ENCODE measurements at places on chromosomes 7 and 10.

- no peak for DNase-seq
Observed at GRCh38 chr10:128701381-128701780, 575.2 kb upstream of the MKI67 start.

DNA sequence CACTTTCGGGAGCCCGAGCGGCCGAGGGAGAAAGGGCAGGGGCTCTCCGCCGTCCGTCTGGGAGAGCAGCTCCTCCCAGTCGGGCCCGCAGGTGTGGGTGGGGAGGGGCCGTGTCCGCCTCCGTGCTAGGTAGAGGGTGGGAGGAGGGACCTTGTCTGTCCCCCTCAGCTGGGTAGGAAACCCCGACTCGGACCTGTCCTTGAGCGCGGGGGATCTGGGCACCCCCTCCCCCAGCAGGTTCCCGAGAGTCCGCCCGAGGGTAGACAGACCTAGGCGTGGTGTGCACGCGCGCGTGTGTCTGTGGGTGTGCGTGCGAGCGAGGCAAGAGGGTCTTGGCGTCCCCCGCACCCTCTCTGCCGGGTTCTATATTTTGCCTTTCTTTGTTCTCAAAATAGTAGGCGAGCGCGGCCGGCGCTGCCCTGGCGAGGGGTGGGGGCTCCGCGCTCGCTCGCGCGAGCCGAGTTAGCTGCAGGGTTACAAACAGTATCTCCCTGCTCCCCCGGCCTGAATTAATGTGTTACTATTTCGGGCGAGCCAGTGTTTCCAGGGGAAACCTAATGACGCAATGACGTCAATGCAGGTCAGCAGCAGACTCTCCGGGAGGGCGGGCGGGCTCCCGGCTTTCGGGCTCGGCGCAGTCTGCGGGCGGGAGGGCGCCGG lies 73.9 kb upstream of the LEP start:
- peak; percentile 52 for DNase-seq

- peak; percentile 100 for DNase-seq
Observed at GRCh38 chr7:134613623-134614347, 32.9 kb upstream of the BPGM start.

DNA sequence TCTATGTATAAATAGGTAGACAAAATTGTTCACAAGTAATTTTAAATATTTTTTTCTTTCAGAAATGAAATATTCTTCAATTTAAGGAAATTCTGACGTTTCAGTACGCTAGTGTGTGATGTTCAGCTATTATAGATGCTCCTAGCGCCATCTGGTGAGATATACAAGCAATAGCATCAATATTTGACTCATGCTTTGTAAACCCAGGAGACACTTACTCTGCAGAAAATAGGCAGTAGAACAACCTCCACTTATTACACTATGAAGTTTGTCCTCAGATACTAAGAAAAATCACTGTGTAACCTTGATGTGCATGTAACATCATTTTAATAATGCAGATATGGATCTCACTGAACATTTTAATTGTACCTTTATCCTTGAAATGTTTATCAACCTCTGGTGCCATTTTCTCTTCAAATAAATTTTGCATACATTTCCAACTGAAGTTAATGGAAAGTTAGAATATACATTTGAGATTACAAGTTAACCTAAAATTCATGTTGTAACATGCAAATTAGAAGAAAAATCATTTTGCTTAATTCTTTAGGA lies 151.5 kb upstream of the FAM3C start:
- DNase-seq: peak; percentile 87

DNA sequence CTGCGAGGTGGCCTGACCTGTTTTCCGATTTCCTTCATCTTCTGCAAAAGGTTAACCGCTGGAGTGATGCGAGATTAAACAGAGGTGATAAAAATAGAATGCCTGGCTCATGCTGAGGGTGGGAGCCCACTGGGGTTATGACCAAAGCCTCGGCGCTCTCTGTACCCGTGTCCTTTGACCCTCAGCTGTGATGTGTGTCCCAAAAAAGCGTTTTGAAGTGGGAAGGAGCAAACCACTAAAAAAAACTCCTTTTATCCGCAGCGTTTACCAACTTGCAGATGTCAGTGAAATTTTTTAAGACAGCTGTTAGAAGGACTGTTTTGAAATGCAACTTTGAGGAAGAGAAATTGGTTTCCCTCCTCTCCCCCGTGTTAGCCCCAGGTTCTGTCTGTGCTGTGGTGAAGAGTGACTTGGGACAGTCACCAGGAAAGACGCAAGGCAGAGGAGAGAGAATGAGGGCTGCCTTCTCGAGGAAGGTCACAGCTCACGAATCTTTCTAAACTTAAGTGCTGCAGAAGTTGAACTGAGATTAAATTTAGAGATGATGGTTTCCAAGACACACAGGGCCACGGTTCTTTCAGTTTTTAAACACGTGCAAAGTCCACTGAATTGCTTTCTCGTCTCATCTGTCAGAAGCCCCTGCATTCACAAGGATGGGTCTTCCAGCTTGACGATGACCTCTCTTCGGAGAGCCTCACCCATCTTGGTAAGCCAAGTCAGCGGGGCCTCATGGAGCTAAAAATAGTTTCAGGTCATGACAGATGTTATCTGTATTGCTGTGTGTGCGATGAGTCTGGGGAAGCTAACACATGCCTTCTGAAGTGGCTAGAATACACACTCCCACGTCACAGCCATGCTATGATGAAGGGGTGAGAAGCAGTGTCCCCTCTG lies 27.6 kb downstream of the AMZ1 start:
- no peak for DNase-seq

DNA sequence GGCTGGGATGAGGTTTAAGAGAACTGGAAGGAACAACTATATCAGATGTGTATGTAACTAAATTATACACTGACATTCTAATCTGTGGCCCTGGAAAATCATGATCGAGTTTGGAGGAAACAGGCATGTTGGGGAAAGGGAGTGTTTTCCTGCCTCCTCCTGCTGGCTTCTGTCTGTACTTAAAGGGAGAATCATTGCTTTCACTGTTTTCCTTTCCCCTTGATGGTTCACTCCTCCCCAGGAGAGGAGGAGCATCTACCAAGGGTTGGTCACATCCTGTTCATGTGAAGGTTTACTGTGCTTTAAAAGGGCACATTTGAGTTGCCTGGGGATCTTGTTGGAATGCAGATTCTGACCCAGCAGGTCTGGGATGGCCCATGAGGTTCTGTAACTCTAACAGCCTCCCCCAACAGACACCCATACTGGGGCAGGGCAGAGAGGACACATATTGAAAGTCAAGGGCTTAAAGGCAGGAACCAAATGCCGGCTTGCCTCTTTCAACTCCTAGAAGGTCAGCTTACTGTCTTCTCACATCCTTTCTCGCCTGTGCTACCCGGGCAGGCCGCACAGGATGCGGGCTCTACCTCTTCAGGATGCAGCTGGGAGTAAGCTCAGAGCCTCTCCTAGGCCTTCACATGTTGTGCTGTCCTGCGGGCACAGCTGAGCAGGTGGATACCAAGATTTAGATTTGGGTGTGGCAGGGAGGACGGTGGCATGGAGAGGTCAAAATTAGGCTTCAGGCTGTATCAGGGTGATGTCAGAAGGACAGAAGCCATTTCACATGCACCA lies 694.8 kb downstream of the KCNMA1 start:
- peak; percentile 49 for DNase-seq

GRCh38 chr7:142516038-142516501 lies 233.2 kb upstream of the PRSS1 start:
- DNase-seq: peak; percentile 78

GRCh38 chr7:92064438-92065029 lies 69.7 kb downstream of the CYP51A1 start:
- no peak for DNase-seq

- DNase-seq: no peak
Observed at GRCh38 chr10:70357565-70357964, 24.9 kb downstream of the LRRC20 start.

DNA sequence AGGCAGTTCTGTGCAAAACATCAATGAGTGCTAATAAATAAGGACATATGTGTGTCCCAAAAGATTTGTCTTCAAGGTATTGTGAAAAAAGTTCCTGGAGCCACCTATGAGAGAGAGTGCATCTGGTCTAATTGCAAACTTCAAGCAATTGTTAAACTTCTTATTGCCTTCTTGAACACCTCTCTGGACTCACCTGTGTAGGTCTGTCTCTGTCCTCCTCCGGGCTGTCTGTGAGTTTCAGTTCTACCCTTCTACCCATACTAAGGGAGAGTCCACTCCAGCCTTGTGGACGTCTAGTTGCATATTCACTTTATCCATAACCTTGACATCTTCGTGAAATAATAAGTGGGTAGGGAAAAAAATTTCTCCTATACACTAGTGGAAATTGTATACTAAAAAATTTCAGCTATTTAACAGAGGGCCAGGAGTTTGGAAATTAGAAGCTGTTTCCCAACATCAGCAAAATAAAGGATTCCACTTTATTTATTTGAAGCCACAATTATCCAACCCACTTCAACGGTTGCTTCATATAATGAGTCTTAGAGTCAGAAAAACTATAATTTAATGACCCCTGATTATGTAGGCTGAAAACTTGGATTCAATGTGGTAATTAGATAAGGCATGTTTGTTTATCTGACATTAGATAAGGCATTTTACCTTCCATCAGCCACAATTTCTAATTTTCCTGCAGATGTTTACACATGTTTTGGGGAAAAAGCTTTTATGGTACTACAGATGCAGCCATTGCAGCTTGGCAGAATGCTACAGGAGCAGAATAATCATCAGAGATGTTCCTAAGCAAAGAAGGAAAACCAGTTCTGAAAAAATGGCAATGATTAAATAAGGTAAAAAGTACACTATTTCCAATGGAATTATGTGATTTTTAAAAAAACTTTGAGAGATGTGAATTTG lies 150.8 kb upstream of the FAM3C start:
- peak; percentile 22 for DNase-seq

DNA sequence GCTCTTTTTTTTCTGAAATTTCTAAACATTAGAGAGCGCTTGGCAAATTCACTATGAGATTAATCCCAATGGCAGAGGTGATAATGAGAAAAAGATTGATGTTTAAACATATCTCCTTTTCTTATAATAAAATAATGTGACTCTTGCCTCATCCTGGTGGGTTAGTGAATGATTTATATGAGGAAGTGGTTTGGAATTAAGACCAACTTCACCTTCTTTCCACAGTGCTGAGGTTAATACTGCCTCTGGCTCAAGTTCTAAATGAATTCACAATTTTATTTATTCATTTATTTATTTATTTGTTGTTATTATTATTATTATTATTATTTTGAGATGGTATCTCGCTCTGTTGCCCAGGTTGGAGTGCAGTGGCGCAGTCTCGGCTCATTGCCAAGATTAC lies 40.5 kb upstream of the ADO start:
- no peak for DNase-seq

GRCh38 chr10:71007516-71007915 lies 119.2 kb upstream of the PCBD1 start:
- no peak for DNase-seq

- DNase-seq: no peak
Observed at GRCh38 chr7:29955075-29955792, 34.4 kb downstream of the SCRN1 start.

- no peak for DNase-seq
Observed at GRCh38 chr10:100968863-100969186, 479 bp upstream of the SEMA4G start.

DNA sequence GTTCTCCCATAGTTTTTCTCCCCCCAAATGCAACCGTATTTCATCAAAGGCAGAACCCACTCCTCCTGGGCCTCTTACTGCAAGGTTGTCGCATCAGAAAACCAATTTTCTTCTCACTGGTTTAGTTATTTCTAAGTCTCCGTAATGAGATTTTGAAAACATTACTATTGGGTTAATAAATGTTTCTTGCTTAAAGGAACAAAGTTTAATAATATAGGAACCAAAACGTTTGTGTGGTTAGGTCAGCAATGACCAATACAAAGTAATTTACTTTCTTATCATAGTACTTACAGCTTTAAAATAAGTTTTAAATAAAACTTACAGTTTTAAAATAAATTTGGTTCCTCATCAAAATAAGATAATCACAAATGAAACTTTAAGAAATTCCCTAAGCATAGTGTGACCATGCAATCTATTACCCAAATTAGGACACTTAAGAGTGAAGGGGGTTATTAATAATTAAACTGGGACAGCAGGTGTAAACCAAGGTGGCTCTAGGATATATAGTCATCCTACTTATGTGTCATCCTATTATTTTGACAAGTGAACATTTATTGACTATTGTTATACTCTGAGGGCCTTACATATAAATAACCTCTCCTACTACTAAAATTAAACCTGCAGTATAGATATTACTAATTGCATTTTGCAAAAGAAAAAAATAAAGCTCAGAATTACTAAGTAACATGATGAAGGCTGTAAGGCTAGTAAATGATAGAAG lies 415.4 kb upstream of the LRRN3 start:
- DNase-seq: no peak

DNA sequence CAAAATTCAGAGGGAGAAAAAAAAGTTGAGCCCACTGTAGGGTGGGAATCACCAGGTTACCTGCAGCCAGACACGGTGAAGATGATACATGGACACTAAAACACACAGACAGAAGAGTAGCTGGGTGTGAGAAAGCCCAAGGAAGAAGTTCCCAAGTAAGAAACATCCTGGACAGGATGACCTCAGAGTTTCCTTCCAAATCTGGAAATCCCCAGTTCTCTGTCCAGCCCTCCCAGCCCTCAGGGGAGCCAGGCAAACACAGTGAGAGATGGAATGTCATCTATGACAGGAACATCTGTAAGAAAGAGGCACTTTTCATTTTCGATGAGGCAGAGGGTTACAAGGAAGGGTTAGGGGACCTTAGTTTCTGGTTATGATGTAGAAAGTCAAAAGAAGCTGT lies 125.1 kb upstream of the LYZL1 start:
- DNase-seq: peak; percentile 39

DNA sequence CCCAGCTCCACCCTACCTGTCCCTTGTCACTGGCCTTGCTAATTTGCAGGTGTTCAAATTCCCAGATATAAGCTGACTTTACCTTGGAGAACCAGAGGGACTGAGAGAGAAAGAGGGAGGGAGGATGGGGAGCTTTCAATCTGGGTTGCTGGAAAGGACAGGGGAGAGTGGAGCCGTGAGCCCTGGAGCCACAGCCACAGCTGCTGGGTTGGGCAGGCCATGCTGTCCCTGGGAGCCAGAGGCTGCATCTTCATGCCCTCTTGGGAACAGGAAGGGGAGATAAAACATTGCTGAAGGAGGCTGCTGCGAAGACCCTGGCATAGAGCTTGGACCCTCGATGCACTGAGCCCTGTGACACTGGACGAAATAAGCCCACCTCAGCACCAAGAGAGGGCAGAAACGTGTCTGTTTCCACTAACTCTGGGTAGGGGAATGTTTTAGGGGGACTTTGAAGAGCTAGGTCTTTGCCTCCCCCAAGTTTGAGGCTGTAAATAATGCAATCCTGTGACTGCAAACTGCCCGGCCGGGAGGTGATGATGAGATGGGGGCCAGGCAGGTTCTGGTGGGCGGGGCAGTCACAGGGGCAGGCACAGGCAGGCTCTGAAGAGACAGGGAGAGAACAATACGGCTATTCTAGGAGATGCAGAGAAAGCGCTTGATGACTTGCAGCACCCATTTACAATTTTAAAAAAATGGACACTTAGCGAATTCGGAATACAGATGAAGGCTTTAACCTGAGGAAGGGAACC lies 5.8 kb upstream of the JAKMIP3 start:
- DNase-seq: no peak

GRCh38 chr10:9875353-9875752 lies 1142.3 kb upstream of the CELF2 start:
- no peak for DNase-seq

All from fibroblast of the aortic adventitia (primary cell).